MG63 (cell line): ENCODE measurements at places on chromosomes 11 and 22. TPM values are rescaled to one million over a fixed set of nuclear protein-coding genes. Genes with fewer than 3 reads are reported as not detected.
A peak's percentile ranks its signal among the peaks of the same experiment; 100 is the strongest.

DNA sequence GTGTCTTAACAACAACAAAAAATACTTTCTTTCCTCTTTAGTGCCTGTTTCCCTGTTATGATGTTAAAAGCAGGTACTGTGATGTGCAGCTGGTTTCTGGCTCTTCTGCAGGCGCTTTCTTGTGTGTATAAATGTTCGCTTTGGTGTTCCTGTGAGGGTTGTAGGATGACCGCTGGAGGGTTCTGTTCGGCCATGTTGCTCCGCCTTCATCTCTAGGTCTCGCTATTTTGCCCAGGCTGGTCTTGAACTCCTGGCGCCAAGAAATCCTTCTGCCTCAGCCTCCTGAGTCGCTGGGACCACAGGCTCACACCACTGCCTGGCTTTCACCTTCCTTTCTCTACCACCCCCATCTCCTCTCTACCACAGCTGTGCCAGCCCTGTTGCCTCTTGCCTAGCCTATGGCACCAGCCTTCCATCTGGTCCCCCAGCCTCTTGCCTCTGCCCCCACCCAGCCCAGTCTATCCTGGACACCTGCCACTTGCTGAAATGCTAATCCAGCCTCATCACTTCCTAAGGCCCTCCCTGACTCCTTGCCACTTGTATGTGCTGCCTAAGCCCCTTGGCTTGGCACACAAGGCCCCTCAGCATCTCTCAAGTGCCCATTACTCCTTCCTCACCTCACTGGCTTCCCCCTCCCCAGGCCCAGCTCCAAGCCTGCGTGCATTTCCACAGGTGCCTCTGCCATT, 5.5 kb downstream of the LRRC74B start:
- DNase-seq = no peak

GRCh38 chr11:62340269-62340901, 3.1 kb downstream of the ASRGL1 start:
- DNase-seq = peak; percentile 41

DNA sequence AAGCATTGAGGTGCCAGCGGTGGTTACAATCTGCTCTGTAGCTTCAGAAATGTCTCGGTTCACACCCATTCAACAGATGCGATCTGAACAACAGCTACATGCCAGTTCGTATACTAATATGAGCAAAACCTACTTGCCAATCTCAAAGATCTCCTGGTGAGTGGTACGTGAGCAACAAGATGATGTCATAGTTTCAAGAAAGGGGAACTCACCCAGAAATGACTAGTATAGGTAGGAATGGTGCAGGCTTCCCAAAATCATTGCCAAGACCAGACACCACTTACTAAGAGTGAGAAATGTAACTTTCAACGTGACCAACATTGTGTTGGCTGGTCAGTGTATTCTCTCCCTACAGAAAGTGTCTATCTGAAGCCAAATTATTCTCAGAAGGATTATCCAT, 31.1 kb downstream of the OR6Q1 start:
- peak; percentile 68 for DNase-seq

GRCh38 chr11:8789864-8790263, 107.3 kb downstream of the RPL27A start:
- no peak for DNase-seq

DNA sequence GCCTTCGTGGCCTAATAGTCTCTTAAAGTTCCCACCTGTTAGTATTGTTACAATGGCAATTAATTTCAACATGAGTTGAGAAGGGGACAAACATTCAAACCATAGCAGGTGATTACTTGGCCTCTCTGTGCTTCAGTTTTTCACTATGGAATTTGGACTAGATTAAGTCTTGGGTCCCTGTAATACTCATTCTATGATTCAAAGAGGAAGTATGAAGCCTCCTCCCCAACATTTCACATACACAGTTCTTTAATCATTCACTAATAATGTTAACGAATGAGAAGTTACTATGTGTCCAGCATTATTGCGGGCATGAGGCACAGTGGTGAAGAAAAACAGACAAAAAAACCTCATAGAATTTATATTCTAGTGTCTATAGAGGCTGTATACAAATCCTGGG, 19.9 kb upstream of the USP47 start:
- DNase-seq = no peak

GRCh38 chr11:81852896-81853295, 880.8 kb downstream of the FAM181B start:
- DNase-seq = no peak

DNA sequence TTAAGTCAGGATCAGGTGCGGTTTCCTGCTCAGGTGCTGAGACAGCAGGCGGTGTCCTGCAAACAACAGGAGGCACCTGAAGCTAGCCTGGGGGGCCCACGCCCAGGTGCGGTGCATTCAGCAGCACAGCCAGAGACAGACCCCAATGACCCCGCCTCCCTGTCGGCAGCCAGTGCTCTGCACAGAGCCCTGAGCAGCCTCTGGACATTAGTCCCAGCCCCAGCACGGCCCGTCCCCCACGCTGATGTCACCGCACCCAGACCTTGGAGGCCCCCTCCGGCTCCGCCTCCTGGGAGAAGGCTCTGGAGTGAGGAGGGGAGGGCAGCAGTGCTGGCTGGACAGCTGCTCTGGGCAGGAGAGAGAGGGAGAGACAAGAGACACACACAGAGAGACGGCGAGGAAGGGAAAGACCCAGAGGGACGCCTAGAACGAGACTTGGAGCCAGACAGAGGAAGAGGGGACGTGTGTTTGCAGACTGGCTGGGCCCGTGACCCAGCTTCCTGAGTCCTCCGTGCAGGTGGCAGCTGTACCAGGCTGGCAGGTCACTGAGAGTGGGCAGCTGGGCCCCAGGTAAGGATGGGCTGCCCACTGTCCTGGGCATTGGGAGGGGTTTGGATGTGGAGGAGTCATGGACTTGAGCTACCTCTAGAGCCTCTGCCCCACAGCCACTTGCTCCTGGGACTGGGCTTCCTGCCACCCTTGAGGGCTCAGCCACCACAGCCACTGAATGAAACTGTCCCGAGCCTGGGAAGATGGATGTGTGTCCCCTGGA, at the start of gene MYO7A:
Gene MYO7A, plus strand, starts transcription at position 327 of the 772 bp plus-strand sequence. CDS start 2,389 bp downstream, outside the sequence.
- no peak for DNase-seq

GRCh38 chr11:126088999-126089398, 26.3 kb upstream of the CDON start:
- DNase-seq = no peak

DNA sequence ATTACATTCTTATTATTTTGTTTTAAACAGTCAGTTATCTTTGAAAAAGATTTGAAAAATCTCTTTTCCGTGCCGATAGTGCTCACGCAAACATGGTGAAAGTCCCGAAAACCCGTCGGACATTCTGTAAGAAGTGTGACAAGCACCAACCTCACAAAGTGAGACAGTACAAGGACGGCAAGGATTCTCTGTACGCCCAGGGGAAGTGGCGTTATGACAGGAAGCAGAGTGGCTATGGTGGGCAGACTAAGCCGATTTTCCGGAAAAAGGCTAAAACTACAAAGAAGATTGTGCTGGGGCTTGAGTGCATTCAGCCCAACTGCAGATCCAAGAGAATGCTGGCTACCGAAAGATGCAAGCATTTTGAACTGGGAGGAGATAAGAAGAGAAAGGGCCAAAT, 28.7 kb upstream of the CTSD start:
- DNase-seq = no peak

- DNase-seq = no peak
Measured at GRCh38 chr11:88689548-88690240, 352.2 kb upstream of the CTSC start.

DNA sequence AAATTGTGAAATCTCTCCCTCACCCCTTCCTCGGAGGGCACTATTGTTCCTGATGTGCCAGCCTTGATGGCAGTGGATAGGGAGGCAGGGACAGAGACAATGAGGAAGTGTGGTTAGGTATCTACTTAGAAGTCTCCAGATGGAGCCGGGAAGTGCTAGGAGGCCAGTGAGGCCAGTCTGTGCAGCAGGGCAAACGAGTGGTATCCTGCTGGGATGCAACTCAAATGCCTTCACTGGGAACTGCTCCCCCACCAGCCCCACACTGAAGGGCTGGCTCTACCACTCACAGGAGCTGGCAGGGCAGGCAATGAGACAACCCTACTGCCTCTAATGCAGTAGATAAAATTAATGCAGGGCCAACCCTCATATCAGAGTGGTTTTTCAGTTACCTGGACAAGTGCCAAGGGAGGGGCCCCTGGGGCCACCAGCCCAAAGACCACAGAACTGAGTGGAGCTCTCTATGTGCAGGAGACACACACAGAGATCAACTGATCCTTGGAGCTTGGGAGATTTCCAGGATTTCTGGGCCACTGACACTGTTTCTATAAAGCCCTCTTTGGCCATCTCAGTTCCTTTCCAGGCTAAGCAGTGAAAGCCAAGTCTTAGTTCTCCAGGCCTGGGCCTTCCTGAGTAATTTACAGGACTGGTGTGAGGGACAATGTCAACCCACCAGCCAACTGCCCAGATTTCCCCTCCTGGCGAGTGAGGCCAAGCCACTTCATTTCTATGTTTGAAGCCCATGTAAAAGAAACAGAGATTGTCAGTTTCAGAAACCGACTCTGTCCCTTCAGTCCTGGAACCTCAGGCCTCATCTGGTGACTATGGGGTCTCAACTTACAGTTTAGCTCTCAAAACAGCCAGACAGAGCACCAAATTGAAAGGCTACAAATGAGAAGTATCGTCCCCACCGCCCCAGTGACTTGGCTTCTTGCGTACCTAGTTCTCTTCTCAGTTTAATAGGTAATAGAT, 4.1 kb downstream of the MIF start:
- DNase-seq = peak; percentile 40

DNA sequence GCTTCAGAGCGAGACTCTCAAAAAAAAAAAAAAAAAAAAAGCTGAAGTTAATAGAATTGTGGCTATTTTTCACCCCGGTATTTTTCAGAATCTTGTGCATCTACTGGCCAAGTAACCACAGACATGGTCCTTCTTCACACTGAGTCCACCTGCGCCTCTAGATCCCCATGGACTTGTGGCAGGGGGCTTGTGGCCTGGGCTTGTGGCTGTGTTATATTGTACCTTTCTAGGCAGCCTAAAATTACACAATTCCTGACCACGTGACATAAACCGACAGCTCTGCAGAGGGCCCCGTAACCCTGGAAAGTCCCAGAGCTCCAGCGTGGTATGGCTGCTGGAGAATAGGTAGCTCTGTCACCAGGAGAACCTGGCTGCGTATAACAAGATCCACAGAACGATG, 10.9 kb upstream of the NAALADL1 start:
- DNase-seq = no peak

GRCh38 chr11:117815262-117815803, 9.2 kb downstream of the FXYD2 start:
- DNase-seq = no peak

- no peak for DNase-seq
Measured at GRCh38 chr11:1924181-1924580, 4.7 kb downstream of the TNNT3 start.

DNA sequence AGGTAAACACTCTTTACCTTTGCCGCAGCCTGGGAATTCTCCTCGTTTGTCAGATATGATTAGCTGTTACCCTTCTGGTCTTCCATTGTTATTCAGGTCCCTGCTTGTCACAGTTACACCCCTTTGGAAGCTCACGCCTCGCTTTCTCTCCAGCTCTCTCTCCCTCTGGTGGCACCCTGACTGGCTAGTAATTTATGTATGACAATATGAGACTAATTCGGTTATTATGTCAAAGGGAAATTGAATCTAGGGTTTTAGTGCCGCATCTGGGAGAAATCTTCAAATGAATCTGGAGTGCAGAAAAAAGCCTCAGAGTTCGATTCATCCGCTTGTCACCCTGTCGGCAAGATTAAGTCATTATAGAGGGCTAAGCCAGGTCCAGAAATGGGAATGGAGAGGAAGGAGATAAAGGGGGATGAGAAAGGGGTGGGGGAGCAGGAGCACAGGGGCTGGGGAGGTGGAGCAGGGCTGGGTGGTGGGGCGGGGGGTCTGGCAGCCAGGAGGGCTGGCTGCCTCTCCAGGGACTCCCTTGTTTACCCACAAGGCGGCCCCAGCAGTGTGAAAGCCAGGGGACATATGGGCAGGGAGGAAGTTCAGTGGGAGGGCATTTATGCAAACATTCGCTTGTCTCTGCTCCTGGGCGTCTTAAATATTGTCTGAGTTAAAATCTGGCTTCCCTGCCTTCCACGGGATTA, 179.0 kb upstream of the NECTIN1 start:
- DNase-seq = no peak

DNA sequence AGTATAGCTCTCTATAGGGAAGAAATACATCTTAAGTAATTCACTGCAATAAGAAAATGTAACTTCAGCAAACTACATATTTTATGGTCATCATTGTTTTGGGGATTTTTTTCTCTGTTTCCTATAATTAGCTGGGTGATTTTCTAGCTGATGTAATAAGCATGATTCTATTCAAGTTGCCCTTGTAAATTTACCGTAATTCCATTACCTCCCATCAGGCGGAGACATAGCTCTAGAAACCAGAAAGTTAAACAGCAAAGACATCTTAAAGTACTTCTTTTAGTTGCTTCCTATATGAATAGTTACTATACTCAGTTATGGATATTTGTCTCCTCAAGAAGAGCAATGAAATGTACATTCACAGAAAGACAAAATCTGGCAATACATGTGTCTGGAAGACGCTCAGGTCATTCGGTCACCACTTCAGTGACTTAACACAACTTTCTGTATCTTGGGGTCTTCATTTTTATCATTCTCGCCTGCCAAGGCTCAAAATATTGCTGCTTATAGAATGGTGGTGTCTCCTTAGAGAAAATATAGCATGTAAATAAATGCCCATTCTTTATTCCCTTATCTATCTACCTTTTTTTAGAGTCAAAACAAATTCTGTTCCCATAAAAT, 239.9 kb upstream of the ZC3H12C start:
- DNase-seq = no peak

- no peak for DNase-seq
Measured at GRCh38 chr11:86999859-87000753, 37.6 kb upstream of the TMEM135 start.

DNA sequence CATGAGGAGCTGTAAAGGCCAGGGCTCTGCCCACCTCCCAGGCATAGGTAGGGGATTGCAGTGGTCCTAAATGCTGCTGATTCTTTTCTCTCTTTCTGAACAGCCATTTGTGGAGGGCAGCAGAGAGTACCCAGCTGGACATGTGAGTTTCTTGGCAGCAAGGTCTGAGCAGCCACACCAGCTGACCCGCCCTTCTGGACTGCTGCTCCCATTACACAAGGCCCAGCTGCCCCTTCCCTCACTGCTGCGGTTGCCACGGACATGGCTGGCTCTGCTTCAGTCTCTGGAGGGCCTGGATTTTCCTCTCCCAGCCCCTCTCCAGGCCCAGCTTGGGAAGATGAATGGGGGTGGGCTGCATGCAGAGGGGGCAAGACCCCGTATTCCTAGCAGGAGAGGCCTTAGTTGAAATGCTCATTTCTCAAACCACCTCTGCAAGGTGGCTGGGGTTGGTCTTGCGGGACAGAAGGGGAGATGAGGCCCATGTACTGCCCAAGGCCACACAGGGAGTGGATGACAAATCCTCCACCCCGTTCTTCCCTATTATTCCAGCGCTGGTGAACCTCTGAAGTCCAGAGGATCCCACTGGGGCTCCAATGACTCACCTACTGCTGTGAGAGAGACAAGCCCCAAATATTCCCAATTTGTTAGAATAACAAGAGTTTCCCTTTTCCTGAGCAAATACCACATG, 4.6 kb downstream of the LGALS12 start:
- peak; percentile 83 for DNase-seq

SH3BP1 gene
- total RNA-seq = 0.95 TPM in 1 of 2 replicates, not detected in the other

CKAP5 gene
- total RNA-seq = 61.6 and 65.4 TPM in 2 replicates

RDX gene
- 69.5 and 161 TPM in 2 replicates for total RNA-seq

TRPM5 gene
- total RNA-seq = not detected in 2 replicates

SLC5A1 gene
- not detected in 2 replicates for total RNA-seq
